NAMALWA (cell line): ENCODE measurements at places on chromosomes 16 and 17.

GRCh38 chr16:72211110-72211509 lies 39.2 kb upstream of the PMFBP1 start:
- DNase-seq = no peak

GRCh38 chr16:3187798-3188674 lies at the start of gene OR1F1:
TSS of gene OR1F1 (plus strand) at chr16:3188204.
- no peak for DNase-seq

- no peak for DNase-seq
Measured at GRCh38 chr17:49439673-49440571, 25.2 kb upstream of the PHB1 start.

DNA sequence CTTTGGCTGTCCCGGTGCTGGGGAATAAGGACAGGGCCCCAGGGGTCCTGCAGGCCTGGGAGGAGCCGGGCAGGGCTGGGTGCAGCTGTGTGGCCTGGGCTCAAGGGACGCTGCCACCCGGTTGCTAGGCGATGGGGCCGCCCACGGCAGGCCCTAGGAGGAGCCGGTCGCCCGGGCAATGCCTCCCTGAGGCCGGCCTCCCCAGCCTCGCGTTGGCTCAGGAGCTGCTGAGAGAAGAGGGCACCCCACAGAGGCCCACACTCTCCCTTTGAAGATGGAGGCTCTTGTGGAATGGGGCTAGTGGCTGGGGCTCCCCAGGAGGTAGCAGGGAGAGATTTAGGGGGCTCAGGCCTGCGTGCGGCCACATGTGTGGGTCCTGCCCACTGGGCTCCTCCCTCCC lies at the start of gene CIBAR2:
TSS of gene CIBAR2 (minus strand) at position 109 of the 400 bp plus-strand sequence. CDS start 120 bp downstream, outside the sequence.
- DNase-seq = peak; percentile 29

GRCh38 chr16:4093495-4094126 lies 22.6 kb downstream of the ADCY9 start:
- no peak for DNase-seq

DNA sequence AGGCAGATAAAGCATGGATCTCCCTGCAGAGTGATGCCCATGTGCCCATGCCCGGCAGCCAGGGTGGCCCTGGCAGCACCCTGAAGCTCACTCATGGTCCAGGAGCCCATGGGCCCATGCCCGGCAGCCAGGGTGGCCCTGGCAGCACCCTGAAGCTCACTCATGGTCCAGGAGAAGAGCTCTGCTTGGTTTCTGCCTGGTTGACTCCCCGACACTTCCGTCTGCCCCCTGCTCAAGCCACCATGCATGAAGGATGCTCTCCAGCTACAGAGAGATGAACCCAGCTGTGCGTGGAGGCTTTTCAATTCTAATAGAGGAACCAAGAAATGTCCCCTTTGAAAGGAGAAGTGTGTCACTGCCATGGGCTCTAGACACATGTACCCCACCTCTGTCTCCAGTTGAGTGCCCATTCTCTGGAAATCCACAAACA lies 8.7 kb downstream of the CCL17 start:
- peak; percentile 83 for DNase-seq

DNA sequence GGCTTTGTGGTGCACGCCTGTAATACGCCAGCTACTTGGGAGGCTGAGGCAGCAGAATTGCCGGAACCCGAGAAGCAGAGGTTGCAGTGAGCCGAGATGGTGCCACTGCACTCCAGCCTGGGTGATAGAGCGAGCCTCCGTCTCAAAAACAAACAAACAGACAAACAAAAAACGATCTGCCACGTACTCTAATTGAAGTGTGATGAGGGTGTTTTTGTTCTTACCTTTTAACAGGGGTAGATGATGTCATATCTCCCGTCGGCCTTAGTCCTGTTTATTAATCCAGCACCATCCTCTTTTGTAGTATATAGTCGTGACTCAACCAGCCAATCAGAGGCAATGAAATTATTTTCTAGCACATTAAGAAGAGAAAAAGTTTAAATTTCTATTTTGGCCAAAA lies 58.5 kb downstream of the IQCK start:
- DNase-seq = no peak

- DNase-seq = no peak
Measured at GRCh38 chr17:6195123-6195522, 124.9 kb downstream of the WSCD1 start.

DNA sequence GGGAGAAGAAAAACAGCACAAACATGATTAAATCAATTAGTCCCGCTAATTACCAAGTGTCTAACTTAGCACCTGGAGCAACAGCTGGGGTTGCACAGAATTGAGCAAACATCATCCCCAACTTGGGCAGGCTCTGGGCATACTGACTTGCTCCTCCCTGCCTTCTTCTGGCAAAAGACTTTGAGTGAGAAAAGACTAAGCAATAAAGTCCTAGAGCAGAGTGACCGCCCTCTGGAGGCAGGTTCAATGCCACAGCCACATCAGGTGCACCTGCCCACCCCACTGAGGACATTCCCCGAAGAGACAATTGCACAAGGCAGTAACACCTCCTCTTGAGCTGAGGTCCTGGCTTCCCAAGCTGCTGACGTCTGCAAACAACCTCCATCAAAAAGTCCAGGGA lies 358.3 kb downstream of the SOX9 start:
- DNase-seq = no peak

DNA sequence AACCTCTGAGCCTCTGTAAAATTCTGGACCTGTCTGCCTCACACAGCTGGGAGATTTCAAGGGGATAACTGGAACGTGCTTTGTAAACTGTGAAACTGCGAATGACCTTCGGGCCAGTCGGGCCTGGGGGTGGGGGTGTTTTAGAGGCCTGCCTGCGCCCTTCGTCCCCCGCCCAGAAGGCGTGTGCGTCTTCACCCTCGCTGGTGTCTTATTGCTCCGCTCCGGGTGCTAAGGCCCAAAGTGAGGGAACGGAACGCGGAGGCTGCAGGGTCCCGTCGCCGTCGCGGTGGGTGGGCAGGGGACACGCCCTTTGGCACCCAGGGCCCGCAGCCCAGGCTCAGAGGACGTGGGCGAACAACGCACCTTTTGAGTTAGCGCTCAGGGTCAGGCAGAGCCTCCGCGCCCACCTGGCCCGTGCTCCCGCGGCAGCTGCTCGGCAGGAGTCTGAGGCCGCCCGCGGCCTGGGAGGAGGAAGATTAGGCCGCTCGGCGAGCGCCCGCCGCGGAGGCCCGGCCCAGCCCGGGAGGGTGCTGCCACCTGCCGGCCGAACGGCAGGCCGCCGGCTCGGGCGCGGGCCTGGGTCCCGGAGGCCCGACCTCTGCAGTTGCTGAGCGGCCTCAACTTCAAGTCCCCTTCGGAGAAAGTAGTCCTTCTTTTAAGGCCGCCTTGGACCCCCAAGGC lies 29.7 kb downstream of the DCAKD start:
- DNase-seq = peak; percentile 74
